ENCODE measurements at places on chromosomes 11 and 22. TPM values are rescaled to one million over a fixed set of nuclear protein-coding genes. Genes with fewer than 3 reads are reported as not detected.

- no peak for DNase-seq
These were observed 865 bp upstream of the AMOTL1 start for GRCh38 chr11:94767291-94767690.

POU2AF2 gene
- total RNA-seq: not detected

ASCL2 gene
- total RNA-seq: 0.43 TPM

GRCh38 chr22:17562906-17563870 lies at the start of gene SLC25A18:
SLC25A18 (plus strand) TSS chr22:17563498; CDS start chr22:17579945, 16,447 bp downstream.
- DNase-seq: peak; percentile 78

- DNase-seq: no peak
These were observed 3.1 kb upstream of the OOSP4A start for GRCh38 chr11:59960502-59961381.

GRCh38 chr11:114448749-114449482 lies 9.6 kb downstream of the REXO2 start:
- no peak for DNase-seq

DNA sequence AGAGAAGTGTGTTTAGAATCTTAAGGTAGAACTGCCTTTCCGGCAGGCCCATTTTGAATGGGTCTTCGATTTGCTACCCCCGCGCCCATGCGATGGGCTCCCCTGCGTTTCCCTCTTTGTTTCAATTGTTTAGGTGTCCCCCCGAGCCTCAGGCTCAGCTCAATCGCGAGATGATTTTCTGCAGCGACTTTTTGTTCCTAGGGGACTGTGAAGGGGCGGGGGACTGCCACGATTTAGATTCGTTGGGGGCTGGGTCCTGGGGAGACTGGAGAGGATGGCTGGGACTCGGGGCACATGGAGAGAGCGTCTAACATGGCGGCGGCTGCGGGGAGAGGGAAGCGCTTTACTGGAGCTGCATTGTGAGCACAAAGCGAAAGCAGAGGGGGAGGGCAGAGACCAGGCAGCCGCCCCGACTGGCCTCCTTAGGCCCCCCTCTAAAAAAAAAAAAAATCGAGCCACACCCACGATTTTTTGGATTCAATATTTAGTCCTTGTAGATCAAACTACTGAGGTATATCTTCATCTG lies 1.7 kb downstream of the CAPRIN1 start:
- DNase-seq: peak; percentile 91

- DNase-seq: peak; percentile 45
These were observed 5.4 kb downstream of the FADS2 start for GRCh38 chr11:61833471-61833870.

MMP7 gene
- not detected for total RNA-seq

DNA sequence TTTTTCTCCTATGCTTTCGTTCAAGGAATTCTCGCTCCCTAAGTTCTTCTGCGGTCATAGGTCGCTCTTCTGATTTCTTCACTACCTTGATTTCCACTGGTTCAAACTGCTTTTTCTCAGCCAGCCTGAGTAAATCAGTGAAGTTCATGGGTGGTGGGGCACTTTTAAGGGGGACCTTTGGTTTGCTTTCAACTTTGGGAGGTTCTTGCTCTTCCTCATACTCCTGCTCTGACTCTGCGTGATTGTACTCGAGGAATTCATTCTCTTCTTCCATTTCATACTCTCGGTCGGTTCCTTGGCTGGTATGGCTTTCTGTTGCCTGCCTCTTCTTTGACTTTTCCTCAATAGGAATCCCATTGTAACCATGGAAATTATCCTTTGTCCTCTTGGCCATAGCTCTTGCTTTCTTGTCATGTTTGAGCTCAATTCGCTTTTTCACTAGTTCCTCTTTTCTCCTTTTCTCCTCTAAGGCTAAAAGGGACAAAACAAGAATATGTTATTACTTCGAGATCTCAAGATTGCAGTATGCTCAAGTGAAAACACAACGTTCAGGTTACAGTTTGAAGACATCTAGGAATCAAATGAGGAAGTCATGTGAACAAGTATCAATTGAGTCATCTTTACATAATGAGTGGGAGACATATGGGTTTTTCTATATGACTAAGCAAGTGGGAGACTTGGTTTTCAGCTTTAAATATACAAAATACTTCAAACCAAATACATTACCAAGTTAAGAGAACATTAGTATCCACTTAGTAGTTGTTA lies 16.2 kb downstream of the MISFA start:
- no peak for DNase-seq

DNA sequence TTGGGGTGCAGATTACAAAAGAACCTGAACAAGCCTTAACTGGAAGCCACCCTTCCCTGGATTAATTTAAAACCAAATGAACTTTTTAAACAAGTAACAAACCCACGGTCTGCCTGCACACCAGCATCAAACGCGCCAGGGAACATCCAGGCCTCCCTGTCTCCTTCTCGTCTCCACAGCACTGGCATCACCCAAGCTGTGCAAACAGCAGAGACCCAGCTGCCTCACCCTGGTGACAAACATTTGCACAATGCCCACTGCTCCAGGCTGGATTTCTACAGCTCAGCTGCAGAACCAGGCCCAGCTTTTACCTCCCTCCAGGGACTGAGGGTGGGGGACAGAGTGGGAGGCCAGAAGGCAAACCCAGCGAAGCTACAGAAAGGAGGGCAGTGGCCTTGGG lies 7.0 kb downstream of the RPL3 start:
- DNase-seq: no peak

DNA sequence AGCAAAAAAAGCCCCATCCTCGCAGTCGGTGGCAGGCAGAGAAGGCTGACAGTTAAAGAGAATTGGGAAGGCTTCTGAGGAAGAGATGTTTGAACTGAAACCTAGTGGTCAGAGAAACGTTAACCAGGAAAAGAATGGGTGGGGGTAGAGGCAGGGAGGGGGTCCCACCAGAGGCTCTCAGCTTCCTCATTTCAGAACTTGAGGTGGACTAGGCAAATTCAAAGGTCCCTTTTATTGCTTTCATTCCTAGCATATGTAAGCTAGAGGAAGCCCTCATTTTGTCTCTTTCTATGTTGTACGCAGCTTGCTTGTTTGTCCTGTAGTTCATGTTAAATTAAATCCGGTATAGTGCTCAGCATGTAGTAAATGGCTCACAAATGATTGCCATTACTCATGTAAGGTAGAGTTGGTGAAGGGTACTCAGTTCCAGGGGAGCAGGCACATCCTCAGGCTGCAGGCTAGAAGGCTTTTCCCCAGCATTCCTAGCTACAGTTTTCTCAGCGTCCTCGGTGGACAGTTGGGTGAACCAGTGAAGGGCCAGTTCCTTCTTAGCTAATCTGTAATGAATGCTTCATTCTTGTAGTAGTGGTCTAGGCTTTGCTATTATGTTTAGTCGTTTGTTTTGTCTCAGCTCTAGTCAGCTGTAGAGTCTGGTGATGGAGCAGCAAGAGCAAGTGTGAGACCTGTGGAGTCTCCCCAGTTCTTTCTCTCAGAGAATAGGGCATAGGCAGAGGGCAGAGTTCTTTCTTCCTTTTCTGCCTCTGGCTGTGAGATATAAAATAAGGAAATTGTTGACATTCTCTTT lies 58.6 kb downstream of the UVRAG start:
- no peak for DNase-seq

GRCh38 chr11:2301631-2302305 lies at the start of the genes C11orf21 and TSPAN32:
C11orf21 (minus strand) TSS chr11:2301918; CDS start chr11:2301808, 110 bp downstream.
TSPAN32 (plus strand) TSS chr11:2302013; CDS start chr11:2302150, 137 bp downstream.
- peak; percentile 84 for DNase-seq

CBX6 gene
- 105 TPM for total RNA-seq
